ENCODE measurements at places on chromosomes 12 and 14. TPM values are rescaled to one million over a fixed set of nuclear protein-coding genes. Genes with fewer than 3 reads are reported as not detected.

P2RX2 gene
- not detected for total RNA-seq

KCNK10 gene
- total RNA-seq = not detected

BCL2L14 gene
- total RNA-seq = not detected

GUCY2C gene
- total RNA-seq = 0.01 TPM

SIX4 gene
- 2.1 TPM for total RNA-seq

NEDD1 gene
- 21.4 TPM for total RNA-seq

TPCN1 gene
- total RNA-seq = 23.3 TPM

ADAM21 gene
- not detected for total RNA-seq

TSFM gene
- total RNA-seq = 77.8 TPM

MYO1A gene
- total RNA-seq = 0.15 TPM

NXPH4 gene
- 3.8 TPM for total RNA-seq

KERA gene
- total RNA-seq = not detected

TNS2 gene
- 11.6 TPM for total RNA-seq

XPOT gene
- 56.2 TPM for total RNA-seq

RNASE7 gene
- total RNA-seq = not detected

SLC25A21 gene
- total RNA-seq = 1.6 TPM

HHIPL1 gene
- total RNA-seq = 0.25 TPM

ERP27 gene
- not detected for total RNA-seq

ENDOU gene
- total RNA-seq = not detected

OTX2 gene
- not detected for total RNA-seq

CEBPE gene
- total RNA-seq = not detected

DLK1 gene
- 0.44 TPM for total RNA-seq

SERPINA9 gene
- not detected for total RNA-seq

MYO1H gene
- total RNA-seq = not detected

CISTR gene
- not detected for total RNA-seq

LYZ gene
- not detected for total RNA-seq

KCTD10 gene
- 57.0 TPM for total RNA-seq

LGR5 gene
- total RNA-seq = not detected

SOX5 gene
- total RNA-seq = not detected

TRIM9 gene
- 9.0 TPM for total RNA-seq

FOXN4 gene
- total RNA-seq = 0.12 TPM

KRT77 gene
- total RNA-seq = not detected

FLVCR2 gene
- 2.3 TPM for total RNA-seq
